ENCODE measurements at places on chromosomes 5 and 9. TPM values are rescaled to one million over a fixed set of nuclear protein-coding genes. Genes with fewer than 3 reads are reported as not detected.

The LCN15 gene
- not detected for total RNA-seq

The PKD2L2 gene
- not detected for total RNA-seq

The GMCL2 gene
- not detected for total RNA-seq

The NDST1 gene
- 8.1 TPM for total RNA-seq

The MPDZ gene
- total RNA-seq = not detected

The NEURL1B gene
- total RNA-seq = 0.07 TPM

The PITX1 gene
- not detected for total RNA-seq

The BAAT gene
- total RNA-seq = not detected

The CD74 gene
- total RNA-seq = 5,628 TPM

The DMRT3 gene
- total RNA-seq = not detected

The CTXN3 gene
- not detected for total RNA-seq

The SUSD3 gene
- total RNA-seq = 9.1 TPM

The CFAP90 gene
- total RNA-seq = not detected

The MEIKIN gene
- total RNA-seq = not detected

The ZBTB26 gene
- 9.7 TPM for total RNA-seq

The EGFLAM gene
- not detected for total RNA-seq

The MLANA gene
- not detected for total RNA-seq

The FBP2 gene
- not detected for total RNA-seq

The NMUR2 gene
- total RNA-seq = not detected

The TUSC1 gene
- total RNA-seq = 0.76 TPM

The ACOT12 gene
- not detected for total RNA-seq

The SLC36A3 gene
- total RNA-seq = not detected

The CAVIN4 gene
- total RNA-seq = not detected

The HMCN2 gene
- total RNA-seq = not detected

The C5orf46 gene
- total RNA-seq = not detected

The NPM1 gene
- 1,563 TPM for total RNA-seq

The SLC4A9 gene
- total RNA-seq = not detected

The NRARP gene
- total RNA-seq = 1.9 TPM

The F12 gene
- total RNA-seq = 0.31 TPM

The DENND4C gene
- 27.1 TPM for total RNA-seq

The FAM153A gene
- 0.05 TPM for total RNA-seq

The RASGRF2 gene
- 0.64 TPM for total RNA-seq

The NTRK2 gene
- total RNA-seq = 0.10 TPM

The RANBP3L gene
- total RNA-seq = 0.13 TPM

The PCDHGA3 gene
- total RNA-seq = 0.51 TPM

All from activated B cell treated with CpG ODN at 0.5 μM for 24 hours (primary cell).